Activated CD8-positive, alpha-beta memory T cell treated with anti-CD3 and anti-CD28 coated beads for 36 hours (primary cell): ENCODE measurements at places on chromosomes 5 and 9. TPM values are rescaled to one million over a fixed set of nuclear protein-coding genes. Genes with fewer than 3 reads are reported as not detected.

Gene PHF19
- total RNA-seq: 174 TPM

Gene MEIKIN
- total RNA-seq: not detected

Gene ORM2
- not detected for total RNA-seq

Gene ZNF883
- 0.99 TPM for total RNA-seq

Gene GHR
- total RNA-seq: not detected
